ENCODE measurements at places on chromosomes 7 and 10. TPM values are rescaled to one million over a fixed set of nuclear protein-coding genes. Genes with fewer than 3 reads are reported as not detected.

The FOXI2 gene
- not detected for total RNA-seq

The ST8SIA6 gene
- 0.14 TPM for total RNA-seq

The MEOX2 gene
- total RNA-seq = not detected

The NPFFR1 gene
- total RNA-seq = not detected

The SAMD9L gene
- 17.0 TPM for total RNA-seq

The MYPN gene
- under 0.01 TPM for total RNA-seq
